ENCODE measurements at places on chromosomes 6 and 20.
A peak's percentile ranks its signal among the peaks of the same experiment; 100 is the strongest.

- DNase-seq: no peak
Observed at GRCh38 chr6:36823421-36824096, 15.7 kb downstream of the CPNE5 start.

DNA sequence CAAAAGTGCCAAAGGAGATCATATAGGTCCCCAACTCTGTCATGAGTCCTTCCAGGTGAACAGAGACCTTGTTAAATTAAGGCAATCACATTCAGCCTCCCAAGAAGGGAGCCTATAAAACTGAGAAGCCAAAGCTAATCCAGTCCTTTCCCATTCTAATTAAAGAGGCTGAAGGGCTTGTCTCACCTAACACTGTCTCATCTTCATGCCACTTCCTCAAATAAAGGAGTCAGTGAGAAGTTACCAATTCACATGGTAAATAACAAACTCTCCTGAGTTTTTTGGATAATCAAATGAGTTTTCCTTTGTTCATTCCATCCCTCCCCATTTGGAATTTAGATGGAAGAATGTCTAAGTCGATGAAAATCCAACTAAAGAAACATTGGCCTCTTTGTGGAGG lies 242.8 kb downstream of the UST start:
- no peak for DNase-seq

GRCh38 chr6:159095616-159096015 lies 50.8 kb upstream of the TAGAP start:
- no peak for DNase-seq

GRCh38 chr6:6581054-6581453 lies 7.5 kb upstream of the LY86 start:
- DNase-seq: no peak

DNA sequence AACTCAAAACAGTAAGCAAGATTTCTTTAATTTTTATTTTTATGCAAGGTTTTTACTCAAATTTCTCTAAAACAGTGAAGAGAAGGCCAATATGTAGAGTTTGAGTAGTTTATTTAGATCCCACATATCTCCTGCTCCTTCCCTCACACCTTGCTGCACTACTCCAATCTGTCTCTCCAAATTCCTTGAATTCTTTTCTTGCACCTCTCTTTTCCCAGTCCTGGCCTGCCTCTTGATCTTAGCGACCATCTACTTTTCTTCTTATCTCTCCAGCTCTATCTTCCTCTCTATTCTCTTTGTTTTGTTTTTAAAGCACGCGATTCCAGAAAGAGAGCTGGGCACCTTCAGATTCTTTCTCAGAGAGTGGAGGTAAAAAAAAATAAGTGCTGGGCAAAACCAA lies 86.7 kb upstream of the KCNQ5 start:
- DNase-seq: no peak

DNA sequence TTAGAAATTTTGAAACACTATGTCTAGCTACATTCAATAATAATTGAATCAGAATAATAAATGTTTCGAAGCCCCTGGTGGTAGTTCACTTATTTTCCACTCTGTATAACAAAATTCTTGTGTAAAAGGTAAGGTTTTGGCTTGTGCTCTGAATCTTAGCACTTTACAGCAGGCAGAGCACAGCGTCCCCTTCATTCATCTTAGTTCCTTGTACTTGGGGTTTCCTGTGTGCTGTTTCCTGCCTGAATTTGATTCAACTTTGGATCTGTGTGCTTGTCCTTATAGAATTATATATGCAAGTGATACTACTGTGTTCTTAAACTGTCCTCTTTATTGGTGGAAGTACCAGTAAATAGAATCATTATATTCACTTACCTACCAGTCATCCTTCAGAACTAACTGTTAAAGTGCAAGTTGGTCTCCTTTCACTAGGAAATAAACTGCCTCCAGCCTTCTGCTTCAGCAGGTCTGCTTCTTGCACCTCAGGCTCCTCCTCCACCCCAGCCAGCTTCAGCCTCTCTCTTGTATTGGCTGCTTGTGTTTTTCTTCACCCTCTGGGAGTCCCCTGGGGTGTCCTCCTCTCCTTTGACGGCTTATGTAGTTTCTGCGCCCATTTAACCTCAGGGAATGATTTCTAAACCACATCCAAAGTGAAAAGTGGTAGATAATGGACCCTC lies 28.8 kb upstream of the TULP4 start:
- DNase-seq: no peak

DNA sequence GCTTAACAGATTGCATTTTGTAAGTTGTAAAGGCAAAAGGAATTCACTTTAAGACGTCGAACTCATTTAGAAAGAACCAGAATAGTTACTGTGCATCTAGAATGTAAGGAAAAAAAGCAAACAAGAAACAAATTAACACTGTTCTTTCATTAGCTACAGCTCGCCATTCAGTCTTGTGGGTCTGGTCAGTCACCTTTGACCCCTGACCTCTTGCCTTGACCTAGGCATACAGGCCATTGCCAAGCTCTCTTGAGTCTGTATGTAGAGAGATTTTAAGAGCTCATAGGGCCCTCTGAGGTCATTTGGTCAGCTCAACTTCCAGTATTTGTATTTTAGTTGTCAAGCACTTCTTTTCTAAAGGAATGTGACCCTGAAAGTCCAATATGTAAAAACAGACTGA lies 318.7 kb downstream of the DHX35 start:
- DNase-seq: no peak

DNA sequence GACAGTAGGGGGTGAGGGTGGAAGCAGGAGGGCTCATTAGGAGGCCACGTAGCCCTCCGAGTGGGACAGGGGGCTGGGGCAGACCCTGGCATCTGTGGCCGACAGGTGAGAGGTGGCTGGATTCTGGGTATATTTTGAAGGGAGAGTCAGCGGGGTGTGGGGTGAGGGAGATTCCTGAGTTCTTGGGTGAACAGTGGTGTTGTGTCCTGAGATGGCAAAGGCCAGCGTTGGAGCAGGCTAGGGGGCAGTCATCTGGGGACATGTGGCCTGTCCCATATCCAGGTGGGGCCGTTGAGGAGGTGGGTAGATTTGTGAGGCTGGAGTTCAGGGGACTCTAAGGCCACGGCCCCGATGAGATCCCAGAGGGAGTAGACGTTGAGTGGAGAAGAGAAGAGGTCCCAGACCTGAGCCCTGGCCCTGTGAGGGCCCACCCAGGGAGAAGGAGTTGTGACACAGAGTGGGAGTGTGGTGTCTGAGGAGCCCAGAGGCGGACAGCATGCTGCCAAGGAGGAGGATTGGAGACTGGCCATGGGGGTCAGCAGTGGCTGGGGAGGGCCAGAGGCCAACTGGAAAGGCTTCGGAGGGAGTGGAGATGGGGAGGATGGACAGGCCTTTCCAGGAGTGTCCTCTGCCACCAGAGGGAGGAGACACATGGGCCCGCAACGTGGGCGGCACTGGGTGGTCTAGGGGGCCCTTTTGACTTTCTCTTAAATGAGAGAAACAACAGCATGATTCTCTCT lies 19.6 kb downstream of the PACSIN1 start:
- DNase-seq: peak; percentile 39

DNA sequence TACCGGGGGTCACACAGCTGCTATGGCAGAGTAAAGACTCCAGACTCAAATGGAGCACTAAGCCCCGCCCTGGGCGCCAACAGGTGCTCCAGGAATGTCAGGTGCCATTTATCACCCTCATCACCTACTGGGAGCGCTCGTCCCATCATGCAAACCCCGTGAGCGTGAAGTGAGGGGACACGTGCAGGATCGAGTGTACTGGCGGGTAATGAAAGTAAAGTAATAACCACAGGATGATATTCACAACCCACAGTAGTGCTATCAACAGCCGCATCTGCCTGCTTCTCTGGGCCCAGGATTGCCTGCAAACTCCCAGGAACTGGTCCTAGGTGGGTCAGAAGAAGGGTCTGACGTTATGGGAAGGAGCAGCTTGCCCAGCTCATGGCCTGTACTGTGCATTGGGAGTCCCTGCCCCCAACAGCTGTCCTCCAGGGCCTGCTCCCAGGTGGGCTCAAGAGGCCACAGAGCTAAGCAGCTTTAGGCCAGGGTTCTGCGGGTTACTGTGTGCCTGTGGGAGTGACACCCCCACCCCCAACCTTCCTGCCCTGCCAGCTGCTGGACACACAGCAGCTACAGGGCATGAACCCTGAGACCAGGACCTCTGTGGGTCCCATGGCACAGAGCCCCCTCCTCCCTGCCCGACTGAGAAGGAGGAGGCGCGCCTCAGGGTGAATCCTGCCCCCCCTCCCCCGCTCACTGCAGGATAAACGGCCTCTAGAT lies 120.5 kb upstream of the SULF2 start:
- no peak for DNase-seq

GRCh38 chr6:31784098-31784925 lies 7.2 kb upstream of the VWA7 start:
- no peak for DNase-seq

DNA sequence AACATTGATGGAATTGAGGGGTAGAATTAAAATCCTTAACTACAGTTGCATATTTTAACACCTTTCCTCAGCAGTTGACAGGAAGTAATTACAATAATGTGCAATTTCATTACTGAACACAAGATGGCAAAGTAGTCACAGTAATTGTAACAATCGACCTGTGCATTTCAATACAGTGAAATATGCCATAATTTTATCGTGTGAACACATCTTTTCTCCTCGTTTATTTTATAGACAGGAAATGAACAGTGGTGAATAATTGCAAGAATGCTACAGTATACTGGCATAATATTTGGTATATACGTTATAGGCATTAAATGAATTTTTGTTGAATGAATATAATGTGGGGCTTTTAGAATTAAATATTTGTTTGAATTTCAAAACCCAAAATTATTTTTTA lies 25.0 kb downstream of the CYB5R4 start:
- no peak for DNase-seq

GRCh38 chr6:150149146-150149545 lies 6.3 kb downstream of the PPP1R14C start:
- no peak for DNase-seq

DNA sequence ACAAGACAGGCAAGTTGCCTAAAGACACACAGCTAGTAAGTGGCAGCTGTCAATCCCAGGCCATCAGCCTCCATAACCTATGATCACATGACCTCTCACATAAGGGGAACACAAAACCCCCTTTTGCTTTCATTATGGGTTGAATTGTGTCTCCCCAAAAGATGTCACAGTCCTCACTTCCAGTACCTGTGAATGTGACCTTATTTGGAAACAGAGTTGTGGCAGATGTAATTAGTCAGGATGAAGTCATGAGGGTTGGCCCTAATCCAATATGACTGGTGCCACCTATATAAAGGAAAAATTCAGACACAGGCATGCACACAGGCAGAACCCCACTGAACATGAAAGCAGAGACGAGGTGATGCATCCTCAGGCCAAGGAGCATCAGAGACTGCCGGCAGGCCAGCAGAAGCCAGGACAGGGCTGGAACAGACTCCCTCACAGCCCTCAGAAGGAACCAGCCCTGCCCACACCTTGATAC lies 33.6 kb downstream of the GFOD1 start:
- DNase-seq: no peak

DNA sequence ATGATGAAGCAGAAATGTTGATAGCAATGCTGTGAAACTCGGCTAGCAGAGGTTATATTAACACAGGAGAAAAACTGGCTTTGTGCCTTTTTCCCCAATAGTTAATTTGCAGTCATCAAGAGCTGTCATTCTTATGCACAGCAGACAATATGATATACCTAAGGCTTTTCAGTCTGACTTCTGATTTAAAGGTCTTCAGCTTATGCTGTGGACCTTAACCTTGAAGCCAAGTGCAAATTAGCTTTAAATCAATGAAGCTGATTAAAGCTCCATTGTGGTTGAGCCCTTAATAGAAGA lies 171.6 kb upstream of the ID4 start:
- DNase-seq: no peak

DNA sequence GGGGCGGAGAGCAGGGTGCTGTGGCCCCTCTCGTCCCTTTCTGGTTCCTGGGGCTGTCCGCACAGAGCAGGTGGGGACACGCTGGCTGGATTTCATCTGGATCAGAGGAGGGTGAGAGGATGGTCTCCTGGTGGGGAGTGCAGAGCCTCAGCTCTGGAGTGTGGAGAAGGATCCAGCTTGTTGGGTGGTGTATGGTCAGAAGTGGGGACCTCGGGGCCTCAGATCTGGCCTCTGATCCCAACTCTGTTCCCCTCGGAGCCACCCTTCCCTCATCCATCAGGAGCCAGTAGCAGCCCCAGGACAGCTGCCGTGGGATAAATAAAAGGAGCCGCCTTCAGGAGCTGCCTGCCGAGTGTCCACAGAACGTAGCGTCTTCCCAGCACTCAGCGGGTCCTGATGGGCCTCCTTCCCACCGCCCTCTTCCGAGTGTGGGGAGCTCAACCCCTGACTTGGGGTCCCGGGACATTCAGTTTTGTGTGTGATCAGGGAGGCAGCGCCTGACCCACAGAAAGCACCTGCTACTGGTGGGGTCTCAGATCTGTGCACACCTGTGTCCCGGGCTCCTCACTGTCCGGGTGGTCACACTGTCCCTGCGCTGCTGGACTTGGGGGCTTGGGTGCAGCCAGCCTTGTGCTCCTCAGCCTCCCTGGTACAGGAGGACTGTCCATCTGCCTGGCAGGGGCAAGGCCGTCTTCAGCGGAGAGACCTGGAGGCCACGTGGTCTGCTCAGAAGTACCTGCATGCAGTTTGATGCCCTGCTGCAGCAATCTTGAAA lies 25.4 kb upstream of the BHLHE23 start:
- peak; percentile 53 for DNase-seq

DNA sequence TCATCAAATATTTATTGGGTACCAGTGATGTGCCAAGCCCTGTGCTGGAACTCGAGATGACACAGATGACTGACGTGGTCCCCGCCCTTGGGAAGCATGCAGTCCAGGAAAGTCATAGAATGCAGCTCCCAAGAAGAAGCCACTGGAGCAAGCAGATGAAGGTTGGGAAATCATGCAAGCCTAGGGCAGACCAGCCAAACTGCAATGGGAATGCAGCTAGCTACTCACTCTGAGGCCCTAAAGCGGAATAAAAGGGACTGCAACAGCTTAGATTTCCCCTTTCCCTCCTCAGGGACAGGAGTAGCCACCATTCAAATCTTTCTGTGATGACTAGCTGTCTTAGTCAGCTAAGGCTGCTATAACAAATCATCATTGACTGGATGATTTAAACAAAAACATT lies 152.2 kb downstream of the MAFB start:
- DNase-seq: no peak

DNA sequence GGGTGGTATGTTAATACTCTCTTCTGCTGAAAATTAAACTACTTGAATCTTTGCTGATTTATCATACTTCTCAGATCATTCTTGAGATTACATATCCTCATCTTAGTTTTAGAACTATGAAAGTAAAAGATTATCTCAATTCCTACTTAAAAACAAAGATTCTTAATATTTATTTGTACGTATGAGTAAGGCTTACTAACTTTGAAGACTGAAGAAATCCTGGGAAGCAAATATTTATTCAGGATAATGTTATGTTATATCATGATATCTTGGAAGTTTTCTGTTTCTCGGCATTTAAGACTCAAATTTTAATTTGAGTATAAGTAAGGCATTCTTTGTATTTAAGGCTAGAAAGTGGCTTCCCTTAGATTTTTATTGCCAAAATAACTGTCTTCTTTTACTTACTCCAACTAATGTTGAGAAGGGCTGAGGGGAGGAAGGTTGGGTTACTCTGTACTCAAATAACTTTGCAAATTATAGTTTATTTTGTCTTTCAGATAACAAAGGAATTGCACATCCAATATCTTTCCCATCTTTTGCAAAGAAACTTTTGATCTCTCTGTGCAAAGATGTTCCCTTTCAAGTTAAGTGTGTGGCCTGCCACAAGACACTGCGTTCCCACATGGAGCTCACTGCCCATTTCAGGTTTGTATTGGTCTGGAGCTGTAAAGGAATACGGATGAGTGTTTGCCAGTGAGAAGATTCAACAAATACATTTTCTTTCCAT lies 30.5 kb upstream of the BAG2 start:
- DNase-seq: no peak

GRCh38 chr20:32474967-32475811 lies 109.9 kb downstream of the NOL4L start:
- DNase-seq: peak; percentile 94
